ENCODE measurements at places on chromosomes 16 and 17.
A peak's percentile ranks its signal among the peaks of the same experiment; 100 is the strongest.

DNA sequence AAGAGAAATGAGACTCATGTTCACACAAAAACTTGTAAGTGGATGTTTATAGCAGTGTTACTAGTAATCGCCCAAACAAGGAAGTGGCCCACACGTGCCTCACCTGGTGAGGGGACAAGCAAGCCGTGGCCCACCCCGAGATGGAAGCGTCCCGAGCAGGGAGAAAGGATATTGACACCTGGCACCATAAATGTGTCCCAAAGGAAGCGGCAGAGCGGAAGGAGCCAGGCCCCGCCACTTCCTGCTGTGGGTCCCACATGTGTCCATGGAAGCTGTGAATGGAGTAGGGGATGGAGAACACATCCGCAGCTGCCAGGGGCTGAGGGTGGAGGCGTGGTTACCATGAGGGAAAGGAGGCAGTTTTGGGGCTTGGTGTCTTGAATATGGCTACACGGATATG, 18.9 kb downstream of the KCNJ18 start:
- DNase-seq: no peak

GRCh38 chr16:57316390-57317017, 32.0 kb upstream of the PLLP start:
- no peak for DNase-seq

- DNase-seq: no peak
These were observed 3.8 kb downstream of the SLC46A1 start for GRCh38 chr17:28402224-28402630.

DNA sequence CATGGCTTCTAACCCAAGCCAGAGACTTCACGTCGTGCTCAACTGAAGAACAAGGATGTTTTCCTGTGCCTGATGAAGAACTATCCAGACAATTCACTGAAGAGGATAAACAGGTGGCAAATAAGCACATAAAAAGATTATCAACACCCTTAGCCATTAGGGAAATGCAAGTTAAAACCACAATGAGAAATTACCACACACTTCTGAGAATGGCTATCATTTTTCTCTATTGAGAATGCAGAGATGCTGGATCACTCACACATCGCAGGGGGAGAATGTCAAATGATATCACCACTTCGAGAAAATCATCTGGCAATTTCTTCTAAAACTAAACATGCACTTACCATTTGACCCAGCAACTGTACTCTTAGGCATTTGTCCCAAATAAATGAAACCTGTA, 162.8 kb downstream of the IRX3 start:
- DNase-seq: no peak

- DNase-seq: no peak
These were observed 19.8 kb downstream of the PPL start for GRCh38 chr16:4917117-4917516.

GRCh38 chr17:19461116-19461515, 50.1 kb downstream of the RNF112 start:
- no peak for DNase-seq

DNA sequence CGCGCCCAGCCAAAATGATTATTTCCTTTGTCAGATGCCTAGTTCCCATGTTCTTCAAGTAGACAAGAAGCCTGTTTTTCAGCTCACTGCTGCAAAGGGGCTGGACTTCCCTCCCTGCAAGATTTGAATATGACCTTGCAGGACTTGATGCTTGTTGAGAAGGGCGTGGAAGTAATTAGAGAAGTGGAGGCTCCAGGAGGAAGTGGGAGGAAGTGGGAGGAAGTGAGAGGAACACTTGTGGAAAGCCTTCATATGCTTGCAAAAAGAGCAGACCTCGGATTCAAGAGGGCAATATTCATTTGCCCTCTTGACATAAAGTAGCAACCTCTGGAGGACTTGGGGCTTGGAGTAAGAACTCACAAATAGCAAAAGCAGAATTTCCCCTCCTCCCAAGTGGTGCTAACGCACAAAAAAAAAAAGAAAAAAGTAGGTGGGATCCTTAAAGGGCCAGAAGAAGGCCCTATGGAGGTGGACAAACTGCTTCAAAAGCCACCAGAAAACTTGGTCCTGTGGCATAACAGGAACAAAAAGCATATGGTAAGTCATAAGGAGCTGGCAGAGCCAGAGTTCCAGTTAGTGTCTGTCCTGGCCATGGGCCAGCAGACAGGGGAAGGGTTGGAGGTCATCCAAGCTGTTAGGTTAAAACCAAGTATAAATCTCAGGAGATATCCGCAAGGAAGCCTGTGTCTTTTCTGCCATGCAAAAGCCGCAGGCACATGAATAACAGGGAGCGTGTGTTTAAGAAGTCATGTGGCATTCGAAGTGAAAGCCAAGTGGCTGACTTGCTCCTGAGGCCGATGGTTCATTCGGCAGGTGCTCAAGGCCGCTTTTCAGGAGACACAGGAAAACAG, 20.6 kb upstream of the PRKAR1A start:
- no peak for DNase-seq

DNA sequence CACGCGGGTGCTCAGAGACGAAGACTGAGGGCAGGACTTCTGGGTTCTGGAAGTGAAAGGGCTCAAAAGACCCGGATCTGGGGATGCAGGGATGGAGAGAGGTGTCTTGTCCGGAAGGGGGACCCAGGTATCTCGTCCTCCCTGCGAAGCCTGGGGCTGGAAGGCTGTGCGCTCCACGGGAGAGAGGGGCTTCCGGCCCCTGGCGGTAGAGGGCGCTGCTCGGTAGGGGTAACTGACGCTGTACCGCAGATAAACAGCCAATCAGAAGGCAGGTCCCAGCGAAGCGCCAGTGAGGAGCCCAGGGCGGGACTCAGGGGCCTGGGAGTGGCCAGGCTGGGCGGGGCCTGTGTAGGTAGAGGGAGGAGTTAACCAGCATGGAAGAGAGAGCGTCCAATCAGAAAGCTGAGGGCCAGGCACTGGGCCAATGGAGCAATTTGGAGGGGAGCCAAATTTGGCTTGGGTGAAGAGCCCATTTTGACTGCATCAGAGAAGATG, 804 bp downstream of the TGFB1I1 start:
- DNase-seq: peak; percentile 93

DNA sequence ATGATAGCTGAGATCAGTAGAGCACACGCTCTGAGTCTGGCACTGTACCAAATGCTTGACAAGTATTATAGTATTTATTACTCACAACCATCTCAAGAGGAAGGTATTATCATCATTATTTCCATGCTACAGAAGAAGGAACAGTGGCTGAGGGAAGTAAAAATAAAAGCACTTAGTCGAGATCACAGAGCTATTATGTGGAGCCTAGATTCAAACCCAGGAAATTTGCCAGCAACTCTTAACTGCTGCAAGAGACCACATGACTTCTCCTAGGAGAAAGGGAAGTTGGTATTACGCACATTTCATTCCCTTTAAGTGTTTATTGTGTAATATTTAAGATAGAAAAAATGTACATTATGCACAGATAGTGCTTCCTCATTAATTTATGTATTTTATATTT, 1.0 kb upstream of the RHOT1 start:
- no peak for DNase-seq

GRCh38 chr17:81863833-81864768, 3.8 kb upstream of the P4HB start:
- peak; percentile 38 for DNase-seq

- DNase-seq: peak; percentile 33
These were observed 60.2 kb upstream of the CLEC18A start for GRCh38 chr16:69890892-69891282.

GRCh38 chr16:5108505-5109158, 11.0 kb upstream of the EEF2KMT start:
- no peak for DNase-seq

DNA sequence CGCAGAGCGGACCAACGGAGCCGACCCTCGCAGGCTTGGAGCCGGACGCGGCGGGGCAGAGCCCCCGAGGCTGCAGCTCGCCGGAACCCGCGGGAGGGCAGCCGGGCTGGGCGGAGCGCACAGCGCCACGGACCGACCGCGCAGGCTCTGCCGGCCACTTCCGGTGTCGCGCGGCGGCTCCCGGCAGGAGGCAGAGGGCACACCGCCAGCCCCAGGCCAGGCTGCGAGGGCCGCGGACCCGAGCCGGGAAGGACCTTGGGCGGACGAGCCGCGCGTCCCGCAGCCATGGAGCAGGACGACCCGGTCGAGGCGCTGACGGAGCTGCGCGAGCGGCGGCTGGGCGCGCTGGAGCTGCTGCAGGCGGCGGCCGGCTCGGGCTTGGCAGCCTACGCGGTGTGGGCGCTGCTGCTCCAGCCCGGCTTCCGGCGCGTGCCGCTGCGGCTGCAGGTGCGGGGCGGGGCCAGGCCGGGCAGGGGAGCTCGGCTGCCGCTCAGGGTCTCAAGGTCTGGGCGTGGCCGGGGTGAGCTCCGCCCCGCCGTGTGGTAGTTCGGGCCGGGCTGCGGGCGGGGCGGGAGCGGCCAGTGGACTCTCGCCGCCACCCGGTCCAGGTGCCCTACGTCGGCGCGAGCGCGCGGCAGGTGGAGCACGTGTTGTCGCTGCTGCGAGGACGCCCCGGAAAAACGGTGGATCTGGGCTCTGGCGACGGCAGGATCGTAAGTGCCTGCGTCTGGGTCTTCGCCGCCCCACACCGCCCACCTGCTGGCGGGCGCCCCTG, at the start of gene ANTKMT:
Gene ANTKMT, plus strand, starts transcription at position 157 of the 775 bp plus-strand sequence. Its CDS starts 129 bp downstream, at position 286.
- peak; percentile 88 for DNase-seq

DNA sequence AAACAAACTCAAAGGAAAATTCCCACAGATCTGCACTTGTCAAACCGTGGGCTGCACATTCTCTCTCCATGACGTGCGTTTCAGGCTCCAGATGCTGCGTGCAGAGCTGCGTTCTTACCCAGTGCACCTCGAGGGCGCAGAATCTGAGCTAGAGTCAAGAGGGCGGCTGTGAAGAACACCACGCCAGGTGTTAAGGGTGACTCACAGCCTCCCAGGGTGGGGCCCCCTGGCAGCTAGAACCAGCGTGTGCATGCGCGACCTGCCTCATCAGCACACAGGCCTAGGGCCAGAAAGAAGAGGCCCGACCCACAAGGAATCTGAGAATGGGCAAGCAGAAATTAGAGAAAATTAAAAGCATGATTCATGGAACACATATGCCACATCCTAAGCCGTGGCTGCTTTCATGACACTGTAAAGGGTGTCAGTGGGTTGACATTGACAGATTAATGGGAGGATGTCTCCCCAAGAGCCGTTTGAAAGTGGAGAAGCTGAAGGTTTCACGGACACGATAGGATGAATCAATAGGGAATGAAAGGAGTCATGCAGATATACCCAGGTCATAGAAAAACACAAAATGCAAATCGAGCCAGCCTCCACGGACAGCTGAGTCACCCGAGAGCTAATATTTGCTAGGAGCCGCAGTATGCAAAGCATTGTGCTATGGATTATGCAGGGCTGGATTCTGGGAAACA, 29.0 kb downstream of the MARCHF10 start:
- DNase-seq: no peak

GRCh38 chr17:58006560-58006923, 504 bp downstream of the SRSF1 start:
- peak; percentile 64 for DNase-seq

- no peak for DNase-seq
These were observed 193.9 kb downstream of the ZNF18 start for GRCh38 chr17:11803231-11803969.

GRCh38 chr16:79997257-79997656, 396.7 kb upstream of the MAF start:
- no peak for DNase-seq

DNA sequence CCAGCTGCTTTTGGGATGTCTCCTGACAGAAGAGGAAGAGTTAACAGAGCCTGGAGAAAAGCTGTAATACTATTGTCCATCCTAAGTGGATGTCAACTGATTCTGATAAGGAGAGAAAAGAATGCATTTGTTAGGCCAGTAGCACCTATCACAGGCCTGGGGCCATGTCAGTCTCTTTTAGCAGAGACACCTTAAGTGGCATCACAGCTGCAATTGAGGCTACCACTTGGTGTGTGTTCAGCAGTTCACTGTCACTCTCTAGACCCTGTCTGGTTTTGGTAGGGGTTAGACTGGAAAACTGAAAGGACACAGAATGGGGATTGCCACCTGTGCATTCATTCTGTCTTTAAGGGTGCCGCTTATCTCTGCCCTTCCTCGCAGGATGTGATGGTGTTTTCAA, 42.0 kb downstream of the PSMD12 start:
- DNase-seq: no peak

GRCh38 chr16:67021321-67021720, 7.6 kb upstream of the CBFB start:
- DNase-seq: no peak

DNA sequence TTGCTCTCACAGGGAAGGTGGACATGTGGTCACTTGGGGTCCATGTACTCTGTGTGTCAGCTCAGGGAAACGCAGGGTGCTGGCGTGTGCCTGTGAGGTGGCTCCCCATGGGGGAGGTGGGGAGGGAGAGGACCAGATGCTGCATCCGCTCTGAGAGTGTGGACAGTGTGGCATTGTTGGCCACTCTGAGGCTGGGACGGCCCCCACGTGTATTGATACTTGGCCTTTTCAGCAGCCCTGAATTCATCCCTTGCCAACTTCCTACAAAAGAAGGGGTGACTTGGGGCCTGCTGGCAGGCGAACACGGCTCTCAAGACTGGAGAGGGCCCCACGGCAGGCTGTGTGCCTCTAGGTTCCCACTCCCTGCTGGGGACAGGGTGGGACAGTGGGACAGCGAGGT, 120.1 kb downstream of the RAB11FIP4 start:
- no peak for DNase-seq

- no peak for DNase-seq
These were observed 17.4 kb downstream of the NGFR start for GRCh38 chr17:49512296-49513043.

GRCh38 chr16:8063159-8063558, 527.2 kb downstream of the TMEM114 start:
- no peak for DNase-seq

- no peak for DNase-seq
These were observed 834 bp upstream of the TXNDC11 start for GRCh38 chr16:11743308-11744074.

- DNase-seq: no peak
These were observed 11.8 kb downstream of the GNAO1 start for GRCh38 chr16:56203052-56203451.

- DNase-seq: no peak
These were observed 51.8 kb downstream of the METTL16 start for GRCh38 chr17:2459917-2460271.

GRCh38 chr17:28228109-28228840, 90.7 kb upstream of the TMEM97 start:
- no peak for DNase-seq

All from NCI-H1930 (cell line).